Fibroblast of skin of scalp (primary cell): ENCODE measurements at places on chromosomes 5 and 9.

GRCh38 chr5:54626407-54626806 lies 108.8 kb downstream of the SNX18 start:
- DNase-seq = no peak

- DNase-seq = no peak
Observed at GRCh38 chr5:162096448-162096847, 28.9 kb downstream of the GABRG2 start.

DNA sequence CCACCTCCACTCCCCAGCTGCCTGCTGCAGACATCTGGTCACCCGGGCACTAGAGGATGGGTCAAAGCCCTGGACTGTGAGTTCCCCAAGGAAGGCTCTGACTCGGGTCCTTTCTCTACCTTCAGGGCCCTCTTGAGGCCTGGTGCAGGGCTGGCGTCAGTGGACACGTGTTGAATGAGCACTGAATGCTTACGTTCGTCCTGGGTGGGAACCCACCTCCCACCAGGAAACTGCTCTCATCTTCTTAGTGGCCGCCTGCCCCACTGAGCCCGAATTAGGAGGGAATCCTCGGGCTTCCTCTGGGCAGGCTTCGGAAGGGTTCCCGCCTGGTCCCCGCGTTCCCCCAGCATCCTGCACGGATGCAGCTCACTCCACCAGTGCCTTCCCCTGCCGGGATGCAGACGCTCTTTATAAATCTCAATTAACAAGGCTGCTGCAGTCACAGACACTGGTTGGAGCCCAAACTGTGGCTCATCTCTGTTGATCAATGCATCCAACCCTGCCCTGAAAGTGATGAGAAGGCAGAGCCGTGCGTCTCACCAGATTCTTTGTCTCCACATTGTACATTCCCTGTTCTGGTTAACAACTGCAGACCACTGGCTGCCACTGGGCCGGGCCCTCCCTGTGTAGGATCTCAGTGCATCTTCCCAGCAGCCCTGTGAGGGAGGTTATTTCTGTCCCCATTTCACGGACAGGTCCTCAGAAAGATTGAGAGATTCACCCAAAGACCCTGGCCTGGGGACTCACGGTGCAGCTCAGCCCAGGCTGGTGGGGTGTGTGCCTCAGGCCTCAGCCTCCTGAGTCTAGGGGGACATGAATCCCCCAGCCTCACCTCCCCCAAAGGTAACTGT lies 168.8 kb downstream of the GAPVD1 start:
- DNase-seq = no peak

- peak; percentile 70 for DNase-seq
Observed at GRCh38 chr9:112338561-112338960, 5.1 kb upstream of the PTBP3 start.

DNA sequence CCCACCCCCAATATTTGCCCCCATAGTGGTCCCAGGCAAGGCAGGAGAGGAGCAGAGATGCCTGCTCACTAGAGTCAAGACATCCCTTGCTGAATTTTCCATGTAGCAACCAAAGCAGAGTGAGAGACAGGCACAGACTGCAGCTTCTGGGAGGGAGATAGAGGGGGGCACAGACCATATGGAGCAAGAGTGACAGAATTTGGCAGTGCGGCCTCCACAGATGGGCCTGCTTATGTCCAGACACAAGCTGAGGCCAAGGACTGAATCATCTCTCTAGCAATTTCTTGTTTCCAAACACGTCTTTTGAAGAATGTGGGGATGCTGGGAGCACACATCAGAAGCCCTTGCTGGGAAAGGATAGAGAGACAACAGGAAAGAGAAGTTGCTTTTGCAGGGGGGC lies 53.0 kb upstream of the ALDH1B1 start:
- peak; percentile 62 for DNase-seq

DNA sequence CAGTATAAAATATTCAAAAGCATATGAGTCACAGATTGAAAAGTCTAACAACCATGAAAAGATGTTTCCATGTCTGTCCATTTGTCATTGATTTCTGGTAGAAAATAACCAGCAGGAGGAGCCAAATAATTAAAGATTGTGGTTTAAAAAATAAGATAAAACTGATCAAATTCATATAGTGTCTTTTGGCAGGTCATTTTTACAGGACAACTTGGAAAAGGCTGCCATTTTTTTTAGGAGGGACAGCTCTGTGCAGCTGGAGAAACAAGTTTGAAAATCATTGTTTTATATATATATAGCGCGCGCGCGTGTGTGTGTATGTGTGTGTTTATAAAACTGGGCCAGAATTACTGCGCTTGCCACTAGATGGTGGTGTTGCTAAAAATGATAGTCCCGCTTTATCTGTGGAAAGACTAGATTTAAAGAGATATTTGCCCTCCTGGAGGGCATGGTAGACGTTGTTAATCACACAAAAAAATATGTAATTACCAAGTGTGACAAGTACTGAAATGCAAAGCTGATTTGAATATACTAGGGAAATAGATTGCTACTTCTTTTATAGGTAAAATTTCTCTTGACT lies 1.3 kb upstream of the TRMO start:
- DNase-seq = peak; percentile 79

DNA sequence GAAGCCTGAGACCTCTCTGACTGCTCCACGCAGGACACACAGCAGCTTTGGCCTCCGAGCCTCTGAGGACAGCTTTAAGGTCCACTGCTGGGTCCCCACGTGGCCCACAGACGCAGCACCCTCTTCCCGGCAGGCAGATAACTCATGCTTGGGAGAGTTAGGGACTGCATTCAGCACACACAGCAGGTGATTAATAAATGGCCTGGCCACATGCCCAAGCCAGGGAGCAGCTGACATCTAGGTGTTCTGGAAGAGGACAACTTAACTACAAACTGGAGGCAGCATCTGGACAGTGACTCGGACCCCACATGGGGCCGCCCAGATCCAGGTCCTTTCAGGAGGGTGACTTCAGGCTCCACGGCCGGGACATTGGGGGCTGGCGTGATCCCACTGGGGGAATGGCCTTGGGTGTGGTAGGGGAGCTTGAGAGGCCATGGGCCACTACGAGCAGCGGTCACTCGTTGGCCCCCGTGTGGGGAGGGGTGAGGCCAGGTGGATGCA lies 11.3 kb downstream of the NINJ1 start:
- DNase-seq = no peak

DNA sequence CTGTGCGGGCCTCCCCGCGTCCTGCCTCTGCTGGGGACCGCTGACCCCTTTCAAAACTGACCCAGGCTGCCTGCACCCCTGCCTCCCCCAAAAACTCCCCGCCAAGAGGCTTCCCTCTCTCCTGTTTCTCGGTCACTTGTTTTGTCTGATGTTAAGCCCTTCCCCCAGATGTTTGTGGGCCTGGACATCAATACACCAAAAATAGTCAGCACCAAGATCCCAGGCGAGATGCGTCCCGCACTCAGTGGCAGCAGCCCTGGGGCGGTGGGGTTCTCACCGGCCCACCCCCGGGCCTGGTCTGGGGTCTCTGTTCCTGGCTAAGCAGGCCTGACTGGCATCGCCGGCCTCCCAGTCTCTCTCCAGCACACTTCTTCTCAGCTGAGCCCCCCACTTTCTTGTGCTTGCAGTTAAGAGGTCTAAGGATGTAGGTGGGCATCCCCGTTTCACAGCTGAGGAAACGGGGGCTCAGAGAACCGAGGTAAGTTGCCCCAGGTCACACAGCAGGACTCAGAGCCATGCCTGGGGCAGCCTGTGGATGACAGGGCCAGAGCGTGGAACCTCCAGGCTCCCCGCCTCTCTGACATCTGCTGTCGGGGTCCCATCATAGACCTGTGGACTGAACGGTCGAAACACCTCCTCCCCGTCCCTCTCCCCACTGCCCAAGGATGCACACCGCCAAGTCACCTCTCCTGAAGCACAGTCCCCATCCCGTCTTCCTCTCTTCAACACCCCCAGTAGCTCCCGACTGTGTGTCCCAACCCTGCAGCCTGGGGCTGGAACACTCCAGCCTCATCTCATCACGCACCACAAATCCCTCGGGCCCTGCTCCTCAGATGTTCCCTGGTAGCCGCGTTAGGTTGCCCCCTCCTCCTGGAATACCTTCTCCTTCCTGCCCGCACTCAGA lies 16.8 kb downstream of the FIBCD1 start:
- DNase-seq = no peak
